ENCODE measurements at places on chromosomes 12 and 14.

- no peak for DNase-seq
These were observed 29.1 kb downstream of the TMEM260 start for GRCh38 chr14:56608689-56609088.

GRCh38 chr12:130981074-130981742 lies 27.5 kb downstream of the ADGRD1 start:
- DNase-seq = no peak

GRCh38 chr12:95943330-95943842 lies at the start of gene AMDHD1:
TSS of gene AMDHD1 (plus strand) at chr12:95943331. CDS start at chr12:95943399, 68 bp downstream.
- peak; percentile 60 for DNase-seq

DNA sequence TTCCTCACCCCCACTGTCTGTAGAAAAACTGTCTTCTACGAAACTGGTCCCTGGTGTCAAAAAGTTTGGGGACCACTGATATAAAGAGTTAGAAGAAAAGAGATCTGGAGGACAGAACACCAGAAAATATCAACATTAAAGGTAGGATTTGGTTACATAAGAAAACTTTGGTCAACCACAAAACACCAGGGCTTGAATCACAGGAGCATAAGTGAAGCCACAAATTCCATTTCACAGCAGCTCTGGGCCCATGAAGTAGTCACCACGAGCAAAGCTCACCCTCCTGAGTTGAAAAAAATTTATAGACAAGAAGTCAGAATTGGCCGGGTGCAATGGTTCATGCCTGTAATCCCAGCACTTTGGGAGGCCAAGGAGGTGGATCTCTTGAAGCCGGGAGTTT lies 19.4 kb downstream of the RALGAPA1 start:
- no peak for DNase-seq

GRCh38 chr12:89781156-89781555 lies 72.5 kb upstream of the ATP2B1 start:
- no peak for DNase-seq

DNA sequence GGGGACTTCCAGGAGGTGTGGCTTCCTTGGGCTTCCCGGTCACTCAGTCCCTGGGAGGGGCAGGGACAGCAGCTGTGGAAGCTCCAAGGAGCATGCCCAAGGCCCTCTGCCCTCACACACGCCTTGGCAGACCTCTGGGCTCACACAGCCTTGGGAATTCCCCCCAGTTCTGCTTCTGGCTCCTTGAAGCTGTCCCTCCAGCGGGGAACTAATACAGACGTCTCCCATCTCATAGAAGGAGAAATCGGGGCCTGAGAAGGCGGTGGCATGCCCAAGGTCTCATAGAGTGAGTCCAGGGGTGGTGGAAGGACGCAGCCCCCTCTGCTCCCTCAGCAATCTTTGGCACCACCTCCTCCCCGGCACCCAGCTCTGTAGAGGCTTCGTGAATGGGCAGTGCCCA lies 15.7 kb upstream of the TMEM119 start:
- no peak for DNase-seq

DNA sequence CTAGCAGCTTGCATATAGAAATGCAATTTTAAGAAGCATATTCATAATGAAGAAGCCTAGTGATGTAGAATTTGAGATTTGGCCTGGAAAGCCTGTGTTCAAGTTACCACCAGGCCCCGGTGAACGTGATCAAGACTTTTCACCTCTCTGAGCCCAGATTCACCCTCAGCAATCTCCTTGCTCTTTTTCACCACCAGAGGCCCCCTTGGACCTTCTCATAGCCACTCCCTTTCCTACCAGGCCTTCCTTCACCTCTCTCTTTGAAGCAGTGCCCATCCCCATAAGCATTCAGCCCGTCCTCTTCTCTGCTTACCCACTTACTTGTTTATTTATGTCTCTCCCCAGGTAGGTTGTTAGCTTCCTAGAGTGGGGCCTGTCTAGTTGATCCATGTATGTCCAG lies 1280.9 kb downstream of the AACS start:
- DNase-seq = no peak

DNA sequence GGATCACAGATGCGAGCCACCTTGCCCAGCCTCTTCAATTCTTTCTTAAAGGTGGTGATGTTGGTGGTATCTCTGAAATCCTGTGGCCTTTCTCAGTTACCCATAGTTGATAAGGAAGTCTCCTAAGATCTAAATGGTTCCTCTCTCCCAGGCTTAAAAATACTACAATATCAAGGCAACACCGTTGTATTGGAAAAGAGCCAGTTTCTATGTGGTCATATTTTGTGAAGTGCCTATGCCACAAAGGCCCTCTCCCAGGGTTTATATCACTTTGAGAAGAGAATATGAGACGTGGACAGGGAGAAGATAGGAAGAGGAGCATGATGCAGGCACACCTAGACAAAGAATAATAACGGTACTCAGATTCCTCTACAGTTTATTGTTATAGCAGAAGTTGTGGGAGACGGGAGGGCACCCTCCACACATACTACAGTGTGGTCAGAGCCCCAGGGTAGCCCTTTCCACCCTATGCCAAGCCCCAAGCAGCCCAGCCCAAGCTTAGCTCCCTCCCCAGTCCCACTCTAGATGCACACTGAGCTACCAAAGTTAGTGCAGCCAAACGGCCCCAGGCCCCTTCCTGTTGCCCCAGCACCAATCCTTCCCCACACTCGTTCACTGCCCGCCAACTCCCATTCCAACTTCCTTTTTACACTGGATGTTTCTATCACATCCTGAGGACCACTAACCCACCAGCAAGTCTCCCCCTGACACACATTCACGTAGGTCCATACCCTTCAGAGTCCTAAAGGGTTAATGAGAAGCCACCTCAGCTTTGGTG lies 8.3 kb downstream of the NDRG2 start:
- DNase-seq = no peak
